Stimulated activated CD8-positive, alpha-beta memory T cell treated with anti-CD3 and anti-CD28 coated beads, Interleukin-2, amount 100 ng/mL, for 1 hour (primary cell): ENCODE measurements at places on chromosomes 7 and 10.

DNA sequence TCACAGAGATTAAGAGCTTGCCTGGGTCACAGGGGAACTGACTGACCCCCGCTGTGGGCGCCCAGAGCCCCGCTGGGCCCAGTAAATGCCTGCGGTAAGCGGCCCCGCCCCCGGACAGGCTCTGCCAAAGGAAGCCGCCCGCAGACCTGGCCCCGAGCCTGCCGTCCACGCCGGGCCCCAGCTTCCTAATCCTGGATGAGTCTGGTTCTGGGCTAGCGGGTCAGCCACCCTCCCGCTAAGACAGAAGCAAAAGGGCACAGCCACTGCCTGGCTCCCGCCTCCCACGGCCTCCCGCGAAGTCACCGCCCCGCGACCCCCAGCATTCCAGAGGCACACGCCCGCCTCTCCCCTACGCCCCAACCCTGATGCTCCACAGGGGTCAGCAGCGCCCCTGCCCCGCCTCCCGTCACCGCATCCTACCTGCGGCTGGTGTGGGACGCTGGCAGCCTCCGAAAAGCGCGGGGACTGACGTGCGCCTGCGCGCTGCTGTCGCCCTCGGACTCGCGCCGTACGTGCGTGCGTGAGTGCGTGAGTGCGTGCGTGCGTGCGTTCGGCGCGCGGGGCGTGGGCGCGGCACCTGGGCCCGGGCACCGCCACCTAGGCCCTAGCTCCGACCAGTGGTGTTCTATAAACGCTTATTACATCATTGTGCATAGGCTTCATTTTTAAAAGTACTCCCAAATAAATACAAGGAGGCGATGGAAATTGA, at the start of gene FIGNL1:
Gene FIGNL1 (minus strand): TSS at position 470 of the 709 bp plus-strand sequence. CDS start 3,063 bp downstream, outside the sequence.
- peak; percentile 54 for DNase-seq

- no peak for DNase-seq
Measured at GRCh38 chr7:140876519-140877248, 48.0 kb downstream of the BRAF start.

DNA sequence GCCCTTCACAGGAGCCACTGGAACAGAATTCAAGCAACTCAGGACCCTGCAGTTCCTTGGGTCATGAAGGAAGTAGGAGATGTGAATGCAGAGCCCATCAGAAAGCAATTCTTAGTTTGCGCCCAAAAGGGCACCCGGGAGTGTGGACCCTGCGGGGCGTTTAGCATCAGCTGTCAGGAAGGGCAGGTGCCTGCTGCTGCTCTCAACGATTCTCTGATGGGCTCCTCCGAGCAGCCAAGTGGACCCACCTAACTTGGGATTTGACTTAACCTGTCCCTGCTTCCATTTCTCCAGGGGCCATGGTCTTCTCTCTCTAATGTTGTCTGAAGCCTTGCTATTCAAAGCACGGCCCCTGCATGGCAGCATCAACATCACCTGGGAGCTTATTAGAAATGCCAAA, 17.1 kb downstream of the CPA5 start:
- no peak for DNase-seq

DNA sequence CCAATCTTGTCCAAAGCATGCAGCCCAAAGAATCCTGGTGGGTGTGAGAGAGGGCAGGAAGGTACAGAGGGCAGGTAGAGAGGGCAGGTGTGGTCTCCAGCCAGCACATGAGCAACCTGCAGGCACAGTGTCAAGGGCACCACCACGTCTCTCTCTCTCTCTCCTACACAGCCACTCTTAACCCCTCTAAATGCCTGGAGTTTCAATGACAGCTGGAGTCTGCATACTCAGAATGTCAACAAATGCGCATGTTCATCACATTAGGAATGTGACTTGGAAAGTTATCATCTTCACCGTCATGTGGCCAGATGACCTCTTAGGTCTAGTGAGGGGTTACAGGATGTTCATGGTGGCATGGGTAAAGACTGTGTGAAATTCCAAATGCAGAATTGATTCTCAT, 456.8 kb downstream of the SORCS1 start:
- DNase-seq, result no peak

- DNase-seq, result no peak
Measured at GRCh38 chr7:1234881-1235500, 2.3 kb downstream of the UNCX start.
